ENCODE measurements at places on chromosomes 5 and 9.

DNA sequence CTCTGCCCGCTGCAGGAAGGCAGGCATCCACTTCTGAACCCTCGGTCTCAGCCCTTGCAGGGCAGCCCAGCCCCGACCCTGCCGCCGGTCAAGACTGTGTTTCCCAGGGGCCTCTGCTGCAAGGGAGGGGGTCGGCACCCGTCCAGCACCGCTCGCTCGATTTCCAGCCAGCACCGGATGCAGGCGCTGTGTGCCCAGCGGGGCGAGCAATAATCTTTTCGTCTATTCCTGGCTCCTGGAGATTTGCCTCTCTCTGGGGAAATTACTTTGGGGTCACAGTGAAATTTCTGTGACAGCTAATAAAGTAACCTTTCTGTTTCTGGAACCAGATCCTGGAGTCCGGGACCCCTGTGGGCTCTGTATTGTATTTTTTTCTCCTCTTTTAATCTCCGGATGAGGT lies 155.3 kb downstream of the COL23A1 start:
- DNase-seq = no peak

GRCh38 chr5:10667431-10668057 lies 93.5 kb downstream of the DAP start:
- DNase-seq = no peak

DNA sequence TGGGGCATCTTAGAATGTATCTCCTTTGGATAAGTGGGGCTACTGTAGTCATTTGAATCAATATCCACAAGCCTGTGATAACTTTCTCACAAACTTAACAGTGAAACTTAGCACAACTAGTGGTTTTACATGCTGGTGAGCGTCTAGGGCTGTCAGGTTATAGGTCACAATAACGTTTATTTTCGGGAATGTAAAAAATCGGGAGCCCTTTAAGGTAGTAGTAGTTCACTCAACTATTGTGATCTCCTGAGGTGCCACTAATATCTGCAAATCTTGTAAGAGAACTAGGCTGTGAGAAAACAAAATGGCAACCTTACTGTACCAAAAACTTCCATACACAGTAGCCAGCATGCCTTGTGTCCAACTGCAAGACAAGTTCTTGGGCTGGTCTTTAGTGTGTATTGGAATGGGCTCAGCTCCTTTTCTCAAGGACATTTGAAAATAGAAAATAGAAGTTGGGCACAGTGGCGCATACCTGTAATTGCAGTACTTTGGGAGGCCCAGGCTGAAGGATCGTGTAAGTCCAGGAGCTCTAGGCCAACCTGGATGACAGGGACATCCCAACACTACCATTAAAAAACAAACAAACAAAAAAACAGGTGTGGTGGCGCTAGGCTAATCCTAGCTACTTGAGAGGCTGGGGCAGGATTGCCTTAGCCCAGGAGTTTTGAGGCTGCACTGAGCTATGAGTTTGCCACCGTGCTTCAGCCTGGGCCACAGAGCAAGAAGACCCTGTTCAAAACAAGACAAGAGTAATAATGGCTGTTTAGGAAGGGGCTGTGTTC lies 5.2 kb upstream of the PKN3 start:
- DNase-seq = no peak

DNA sequence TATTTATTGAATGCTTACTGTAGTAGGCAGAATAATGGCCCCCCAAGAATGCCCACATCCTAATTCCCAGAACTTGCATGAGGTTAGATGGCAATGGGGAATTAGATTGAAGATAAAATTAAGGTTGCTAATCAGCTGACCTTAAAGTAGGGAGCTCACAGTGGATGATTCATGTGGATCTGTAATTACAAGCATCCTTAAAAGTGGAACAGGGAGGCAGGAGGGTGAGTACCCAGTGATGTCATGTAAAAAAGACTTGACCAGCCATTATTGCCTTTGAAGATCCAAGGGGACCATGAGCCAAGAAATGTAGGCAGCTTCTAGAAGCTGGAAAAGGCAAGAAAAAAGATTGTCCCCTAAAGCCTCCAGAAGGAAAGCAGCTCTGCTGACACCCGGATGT lies 71.4 kb downstream of the GABBR2 start:
- DNase-seq = no peak

GRCh38 chr5:130035388-130035787 lies 131.1 kb downstream of the CHSY3 start:
- no peak for DNase-seq

GRCh38 chr5:122312591-122313406 lies 762 bp downstream of the SNCAIP start:
- DNase-seq = peak; percentile 23

- DNase-seq = no peak
Observed at GRCh38 chr5:132422720-132423437, 53.4 kb downstream of the SLC22A5 start.

GRCh38 chr9:95457769-95458168 lies 59.0 kb downstream of the PTCH1 start:
- DNase-seq = no peak

DNA sequence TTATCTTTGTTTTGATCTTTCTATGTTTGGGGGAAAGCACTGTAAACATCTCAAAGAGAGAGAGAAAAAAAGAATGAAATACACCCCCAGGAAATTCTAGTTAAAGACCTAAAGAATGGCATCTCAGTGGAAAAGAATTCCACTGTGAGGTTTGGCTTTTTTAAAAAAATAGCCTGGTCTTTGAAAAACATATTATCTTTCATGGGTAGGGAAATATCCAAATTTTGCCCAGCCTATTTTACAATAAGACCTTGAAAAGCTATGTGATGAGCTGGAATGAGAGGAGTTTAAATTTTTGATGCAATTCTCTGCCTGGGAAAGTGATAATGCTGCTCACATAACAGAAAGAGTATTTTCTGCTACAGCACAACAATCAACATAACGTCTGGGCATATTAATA lies 348.1 kb upstream of the WWC1 start:
- peak; percentile 73 for DNase-seq

DNA sequence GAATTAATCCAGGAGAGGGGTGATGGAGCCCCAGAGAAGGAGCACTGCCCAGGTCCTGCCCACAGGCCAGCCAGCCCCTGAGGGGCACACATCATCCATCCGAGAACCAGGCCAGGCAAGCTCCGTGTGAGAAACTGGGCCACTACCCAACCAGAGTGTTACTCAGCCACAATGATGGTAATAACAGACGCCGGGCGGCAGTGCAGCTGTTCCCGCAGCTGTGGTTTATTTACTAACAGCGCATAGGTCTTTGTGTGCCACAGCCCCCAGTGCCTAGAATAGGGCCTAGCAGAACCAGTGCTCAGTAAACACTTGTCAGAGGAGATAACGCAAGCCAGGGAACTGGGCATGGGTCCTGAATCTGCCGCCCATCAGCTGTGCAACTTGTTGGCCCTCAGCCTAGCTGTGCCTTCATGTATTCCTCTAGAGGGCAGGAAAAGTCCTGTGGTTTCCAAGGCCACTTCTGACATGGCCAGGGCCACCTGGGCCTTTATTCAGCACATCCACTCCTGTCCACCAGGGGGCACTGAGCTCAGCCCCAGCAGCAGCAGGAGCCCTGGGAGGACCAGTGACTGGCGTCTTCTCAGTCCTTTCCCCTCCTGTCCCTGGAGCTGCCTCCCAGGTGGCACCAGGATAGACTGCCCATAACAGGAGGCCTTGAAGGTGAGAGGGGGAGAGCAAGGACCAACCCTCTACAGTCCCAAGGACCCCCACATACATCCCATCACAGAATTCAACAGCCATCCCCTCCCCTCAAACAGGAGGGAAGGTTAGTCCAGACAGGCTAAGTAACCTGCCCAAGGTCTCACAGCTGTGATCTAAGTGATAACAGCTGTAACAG lies 2.1 kb downstream of the MXD3 start:
- DNase-seq = peak; percentile 65

DNA sequence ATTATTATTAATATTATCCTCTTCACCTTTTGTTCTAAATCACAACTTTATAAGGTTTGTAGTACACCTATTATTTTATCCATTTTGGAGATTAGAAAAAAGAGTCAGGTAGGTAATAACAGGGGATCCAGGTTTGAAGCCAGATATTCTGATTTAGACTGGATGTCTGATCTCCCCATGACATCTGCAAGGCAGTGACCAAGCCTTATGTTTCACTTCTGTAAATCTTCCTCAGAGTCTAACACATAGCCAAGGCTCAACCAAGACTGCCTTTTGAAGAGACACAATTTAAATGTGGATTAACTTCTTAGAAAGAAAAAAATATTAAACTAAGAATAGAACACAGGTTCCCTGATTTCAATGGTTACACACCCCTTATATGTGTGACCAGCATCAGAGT lies 44.2 kb downstream of the CETN3 start:
- no peak for DNase-seq

GRCh38 chr5:111278858-111279504 lies 54.8 kb downstream of the CAMK4 start:
- peak; percentile 40 for DNase-seq

DNA sequence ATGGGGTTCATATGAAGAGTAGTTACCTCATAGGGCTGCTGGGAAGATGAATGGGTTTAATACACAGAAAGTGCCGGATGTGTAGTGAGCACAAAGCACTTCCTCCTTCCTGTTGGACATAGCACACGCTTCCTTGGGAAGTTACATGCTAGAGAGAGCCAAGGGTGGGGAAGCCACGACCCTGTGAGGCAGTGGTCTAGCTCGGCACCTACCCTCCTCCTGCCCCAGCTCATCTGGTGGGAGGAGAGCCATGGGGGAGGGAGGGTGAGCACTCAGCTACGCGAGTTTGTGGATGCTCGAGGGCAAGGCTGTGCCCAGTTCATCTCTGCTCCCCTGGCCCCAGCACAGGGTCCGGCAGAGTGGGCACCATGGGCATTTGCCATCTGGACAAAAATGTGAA lies 43.6 kb upstream of the NEK6 start:
- DNase-seq = no peak

GRCh38 chr9:82332018-82332773 lies 343.6 kb downstream of the SPATA31D1 start:
- DNase-seq = peak; percentile 83

GRCh38 chr9:135370411-135371375 lies 108.9 kb upstream of the PPP1R26 start:
- DNase-seq = no peak

DNA sequence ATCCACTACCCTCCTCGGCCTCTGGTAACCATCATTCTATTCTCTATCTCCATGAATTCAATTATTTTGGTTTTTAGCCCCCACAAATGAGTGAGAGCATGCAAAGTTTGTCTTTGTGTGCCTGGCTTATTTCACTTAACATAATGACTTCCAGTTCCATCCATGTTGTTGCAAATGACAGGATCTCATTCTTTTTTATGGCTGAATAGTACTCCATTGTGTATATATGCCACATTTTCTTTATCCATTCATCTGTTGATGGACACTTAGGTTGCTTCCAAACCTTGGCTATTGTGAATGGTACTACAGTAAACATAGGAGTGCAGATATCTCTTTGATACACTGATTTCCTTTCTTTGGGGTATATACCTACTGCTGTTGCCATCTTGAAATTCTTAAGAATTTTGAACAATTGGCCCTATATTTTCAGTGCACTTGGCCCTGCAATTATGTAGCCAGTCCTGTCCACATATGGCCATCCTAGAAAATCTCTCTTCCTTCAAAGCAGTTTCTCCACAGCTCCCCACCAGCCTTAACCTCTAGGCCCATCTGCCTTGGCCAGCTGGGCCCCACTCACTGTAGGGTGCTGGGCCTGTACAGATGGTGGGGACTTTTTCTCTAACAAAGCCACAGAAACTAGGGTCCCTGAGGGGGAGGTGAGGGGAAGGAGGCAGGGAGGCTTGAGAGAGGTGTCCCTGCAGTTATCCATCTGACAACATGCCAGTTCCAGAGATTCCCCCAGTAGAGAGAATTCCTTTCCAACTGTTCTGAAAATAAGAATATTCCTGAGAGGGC lies 81.9 kb upstream of the LHFPL2 start:
- no peak for DNase-seq

GRCh38 chr9:79007701-79008483 lies 563.9 kb upstream of the TLE4 start:
- DNase-seq = no peak

GRCh38 chr9:16727452-16728136 lies 142.9 kb downstream of the BNC2 start:
- peak; percentile 30 for DNase-seq

GRCh38 chr5:139371482-139372435 lies 11.3 kb downstream of the SLC23A1 start:
- no peak for DNase-seq

GRCh38 chr9:122695696-122696095 lies 20.8 kb downstream of the OR1L3 start:
- DNase-seq = no peak

GRCh38 chr5:61597684-61598083 lies 265.6 kb downstream of the ZSWIM6 start:
- no peak for DNase-seq

GRCh38 chr5:96350678-96351077 lies 82.4 kb downstream of the PCSK1 start:
- DNase-seq = no peak

All from fibroblast of skin of scalp (primary cell).